ENCODE measurements at places on chromosomes 11 and 22.

DNA sequence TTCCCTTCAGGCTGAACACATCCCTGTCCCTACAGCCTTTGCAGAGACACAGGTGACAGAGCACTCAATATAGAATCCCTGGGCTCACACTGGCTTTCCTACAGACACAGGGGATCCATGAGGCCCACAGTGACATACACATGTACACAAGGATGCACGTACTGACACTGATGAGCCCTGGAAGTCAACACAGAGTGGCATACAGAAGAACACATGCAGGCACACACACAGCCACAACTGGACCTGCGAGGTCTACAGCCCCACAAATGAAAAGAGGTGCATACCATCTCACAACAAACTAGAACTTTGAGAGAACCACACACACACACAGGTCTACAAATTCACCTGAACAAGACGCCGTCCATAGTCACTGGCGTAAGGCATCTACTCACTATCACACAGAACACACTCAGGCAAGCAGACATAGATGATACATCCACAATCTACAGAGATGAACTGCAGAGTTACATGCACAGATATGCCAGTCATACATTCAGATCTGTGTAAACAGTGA is 3.5 kb upstream of the ZNF74 start:
- no peak for DNase-seq
- H3K27ac ChIP-seq, result no peak overlapping the region
- H3K27me3 ChIP-seq, result no peaks in the 10 kb centered on the region

GRCh38 chr22:21101877-21102638 is 56.3 kb downstream of the LRRC74B start:
- H3K27ac ChIP-seq, result no peak overlapping the region
- no peaks in the 10 kb centered on the region for H3K27me3 ChIP-seq
- no peak for DNase-seq
- no peaks in the 10 kb centered on the region for H3K36me3 ChIP-seq
- H3K4me3 ChIP-seq, result no peak overlapping the region
- no peaks in the 10 kb centered on the region for H3K4me1 ChIP-seq

DNA sequence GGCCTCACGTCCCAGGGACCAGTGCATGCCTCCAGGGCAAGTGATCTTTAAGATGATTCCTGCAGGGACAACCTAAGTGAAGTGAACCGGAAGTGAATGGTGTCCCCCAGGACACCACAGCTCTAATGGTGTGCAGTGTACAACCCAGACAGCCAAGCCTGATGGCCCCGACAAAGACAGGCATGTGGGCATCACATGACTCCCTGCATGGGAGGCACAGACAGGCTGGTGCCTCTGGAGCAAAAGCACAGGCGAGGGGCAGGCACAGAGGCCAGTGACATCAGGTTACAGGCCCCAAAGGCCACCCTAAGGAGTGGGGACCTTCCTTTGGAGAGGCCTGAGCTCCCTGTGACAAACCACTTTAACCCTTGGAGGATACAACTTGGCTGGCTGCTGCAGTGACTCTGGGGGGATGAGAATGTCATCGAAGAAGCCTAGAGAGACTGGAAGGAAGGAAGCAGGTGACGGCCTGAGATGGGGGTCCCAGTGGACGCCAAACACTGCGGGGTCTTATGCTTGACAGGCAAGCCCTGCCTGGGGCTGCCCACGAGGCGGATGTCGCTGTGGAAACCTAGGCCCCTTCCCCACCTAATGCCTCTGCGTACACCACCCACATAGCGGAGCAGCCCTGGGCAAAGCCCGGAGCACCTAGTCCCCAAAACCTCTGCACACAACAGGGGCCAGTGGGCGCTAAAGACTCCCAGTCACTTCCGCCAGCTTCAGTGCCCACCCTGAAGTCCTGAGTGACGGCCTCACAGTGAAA is 12.4 kb downstream of the POLR3H start:
- H3K4me1 ChIP-seq, result no peaks in the 10 kb centered on the region
- H3K4me3 ChIP-seq, result no peak overlapping the region
- H3K27ac ChIP-seq, result no peak overlapping the region
- peaks cover 65% of the 10 kb centered on the region for H3K36me3 ChIP-seq
- DNase-seq, result no peak

GRCh38 chr11:28735511-28735910 is 627.3 kb downstream of the METTL15 start:
- no peaks in the 10 kb centered on the region for H3K27me3 ChIP-seq
- H3K4me1 ChIP-seq, result no peaks in the 10 kb centered on the region
- H3K4me3 ChIP-seq, result no peak overlapping the region
- no peak for DNase-seq

DNA sequence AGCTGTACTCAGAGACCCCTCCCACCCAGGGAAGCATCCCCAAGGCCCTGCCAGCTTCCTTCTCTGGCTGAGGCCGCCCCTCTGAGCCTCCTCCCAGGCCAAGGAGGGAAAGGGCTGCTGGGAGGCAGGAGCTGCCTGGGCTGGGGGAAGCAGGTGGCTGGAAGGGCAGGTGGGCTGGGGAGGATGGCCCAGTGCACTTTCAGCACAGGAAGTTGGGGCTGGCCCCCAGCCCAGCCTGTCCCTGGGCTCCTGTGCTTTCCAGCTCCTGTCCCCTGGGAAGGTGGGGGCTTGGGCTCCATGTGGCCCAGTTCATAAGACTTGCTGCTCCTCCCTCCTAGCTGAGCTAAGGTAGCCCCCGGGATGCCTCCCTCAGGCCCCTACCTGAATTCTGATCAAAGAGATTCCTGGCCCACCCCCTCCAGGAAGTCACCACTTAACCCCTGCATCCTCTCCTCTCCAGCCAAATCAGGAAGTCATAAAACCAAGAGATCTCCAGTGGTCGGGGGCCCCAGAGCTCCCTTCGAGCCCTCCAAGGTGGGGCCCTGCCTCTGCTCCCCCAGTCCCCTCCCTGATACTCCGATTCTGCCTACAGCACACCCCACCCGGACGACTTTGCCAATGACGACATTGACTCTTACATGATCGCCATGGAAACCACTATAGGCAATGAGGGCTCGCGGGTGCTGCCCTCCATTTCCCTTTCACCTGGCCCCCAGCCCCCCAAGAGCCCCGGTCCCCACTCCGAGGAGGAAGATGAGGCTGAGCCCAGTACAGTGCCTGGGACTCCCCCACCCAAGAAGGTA is 4.9 kb downstream of the PPP1CA start:
- H3K4me3 ChIP-seq, result no peak overlapping the region
- H3K36me3 ChIP-seq, result peaks cover 43% of the 10 kb centered on the region
- H3K27me3 ChIP-seq, result no peaks in the 10 kb centered on the region
- no peak for DNase-seq

DNA sequence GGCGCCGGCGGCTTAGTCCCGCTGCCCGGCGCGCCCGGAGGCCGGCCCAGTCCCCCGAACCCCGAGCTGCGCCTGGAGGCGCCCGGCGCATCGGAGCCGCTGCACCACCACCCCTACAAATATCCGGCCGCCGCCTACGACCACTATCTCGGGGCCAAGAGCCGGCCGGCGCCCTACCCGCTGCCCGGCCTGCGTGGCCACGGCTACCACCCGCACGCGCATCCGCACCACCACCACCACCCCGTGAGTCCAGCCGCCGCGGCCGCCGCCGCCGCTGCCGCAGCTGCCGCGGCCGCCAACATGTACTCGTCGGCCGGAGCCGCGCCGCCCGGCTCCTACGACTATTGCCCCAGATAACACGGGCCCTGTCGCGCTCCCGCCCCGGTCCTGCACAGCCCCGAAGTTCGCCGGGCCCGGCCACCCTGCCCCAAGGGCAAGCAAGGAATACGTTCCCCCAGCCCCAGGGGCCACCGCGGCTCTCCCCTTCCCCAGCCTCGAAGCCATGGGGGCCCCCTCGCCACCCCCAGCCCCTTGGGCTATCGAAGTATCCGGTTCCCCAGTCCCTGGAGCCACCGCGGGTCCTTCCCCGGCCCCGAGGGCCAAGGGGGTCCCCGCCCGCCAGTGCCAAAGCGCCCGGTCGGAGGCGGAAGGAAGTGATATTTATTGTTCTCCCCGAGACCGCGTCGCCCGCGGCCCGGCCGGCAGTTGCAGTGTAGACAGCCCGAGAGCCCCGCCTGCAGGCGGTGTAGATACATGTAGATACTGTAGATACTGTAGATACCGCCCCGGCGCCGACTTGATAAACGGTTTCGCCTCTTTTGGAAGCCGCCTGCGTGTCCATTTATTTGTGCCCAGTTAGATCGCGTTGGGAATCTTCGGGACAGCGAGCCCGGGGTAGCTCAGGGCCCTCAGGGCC is 6.2 kb downstream of the TBX1 start:
- no peak for DNase-seq
- H3K4me3 ChIP-seq, result peak overlapping the region; percentile 42
- no peaks in the 10 kb centered on the region for H3K36me3 ChIP-seq
- H3K27me3 ChIP-seq, result no peaks in the 10 kb centered on the region
- peaks cover 18% of the 10 kb centered on the region for H3K4me1 ChIP-seq

GRCh38 chr11:93251922-93252321 is 54.1 kb upstream of the SLC36A4 start:
- H3K27me3 ChIP-seq, result no peaks in the 10 kb centered on the region
- no peak for DNase-seq
- no peaks in the 10 kb centered on the region for H3K36me3 ChIP-seq
- no peak overlapping the region for H3K27ac ChIP-seq
- H3K4me1 ChIP-seq, result peaks cover 7% of the 10 kb centered on the region

GRCh38 chr11:126992065-126992803 is 8.3 kb downstream of the KIRREL3 start:
- H3K27me3 ChIP-seq, result peaks cover 35% of the 10 kb centered on the region
- H3K27ac ChIP-seq, result no peak overlapping the region
- H3K36me3 ChIP-seq, result no peaks in the 10 kb centered on the region
- DNase-seq, result no peak
- no peaks in the 10 kb centered on the region for H3K4me1 ChIP-seq
- H3K4me3 ChIP-seq, result no peak overlapping the region

DNA sequence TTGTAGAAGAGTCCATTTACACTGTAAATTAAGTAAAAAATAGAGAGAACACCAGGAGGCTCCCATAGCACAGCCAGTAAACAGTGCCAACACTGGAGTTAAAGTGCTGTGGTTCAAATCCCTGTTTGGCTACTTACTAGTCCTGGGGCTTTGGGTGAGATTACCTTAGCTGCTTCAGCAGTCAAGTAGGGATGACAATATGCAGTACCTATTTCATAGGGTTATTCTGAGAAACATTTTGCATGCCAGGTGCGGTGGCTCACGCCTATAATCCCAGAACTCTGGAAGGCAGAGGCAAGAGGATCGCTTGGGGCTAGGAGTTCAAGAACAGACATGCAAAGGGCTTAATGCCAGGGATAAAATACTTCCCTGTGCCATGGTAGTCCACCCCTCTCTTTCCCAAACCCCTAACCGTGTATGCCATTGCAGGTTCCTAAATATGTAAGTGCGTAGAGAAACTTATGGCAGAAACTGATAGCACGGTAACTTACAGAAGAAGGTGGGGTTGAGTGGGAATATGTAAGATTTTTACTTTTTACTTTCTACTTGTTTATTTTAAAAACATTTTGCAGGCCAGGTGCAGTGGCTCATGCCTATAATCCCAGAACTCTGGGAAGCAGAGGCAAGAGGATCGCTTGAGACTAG is 86.4 kb upstream of the PICALM start:
- no peaks in the 10 kb centered on the region for H3K36me3 ChIP-seq
- no peak for DNase-seq
- H3K27ac ChIP-seq, result no peak overlapping the region
- no peak overlapping the region for H3K4me3 ChIP-seq
- no peaks in the 10 kb centered on the region for H3K4me1 ChIP-seq

DNA sequence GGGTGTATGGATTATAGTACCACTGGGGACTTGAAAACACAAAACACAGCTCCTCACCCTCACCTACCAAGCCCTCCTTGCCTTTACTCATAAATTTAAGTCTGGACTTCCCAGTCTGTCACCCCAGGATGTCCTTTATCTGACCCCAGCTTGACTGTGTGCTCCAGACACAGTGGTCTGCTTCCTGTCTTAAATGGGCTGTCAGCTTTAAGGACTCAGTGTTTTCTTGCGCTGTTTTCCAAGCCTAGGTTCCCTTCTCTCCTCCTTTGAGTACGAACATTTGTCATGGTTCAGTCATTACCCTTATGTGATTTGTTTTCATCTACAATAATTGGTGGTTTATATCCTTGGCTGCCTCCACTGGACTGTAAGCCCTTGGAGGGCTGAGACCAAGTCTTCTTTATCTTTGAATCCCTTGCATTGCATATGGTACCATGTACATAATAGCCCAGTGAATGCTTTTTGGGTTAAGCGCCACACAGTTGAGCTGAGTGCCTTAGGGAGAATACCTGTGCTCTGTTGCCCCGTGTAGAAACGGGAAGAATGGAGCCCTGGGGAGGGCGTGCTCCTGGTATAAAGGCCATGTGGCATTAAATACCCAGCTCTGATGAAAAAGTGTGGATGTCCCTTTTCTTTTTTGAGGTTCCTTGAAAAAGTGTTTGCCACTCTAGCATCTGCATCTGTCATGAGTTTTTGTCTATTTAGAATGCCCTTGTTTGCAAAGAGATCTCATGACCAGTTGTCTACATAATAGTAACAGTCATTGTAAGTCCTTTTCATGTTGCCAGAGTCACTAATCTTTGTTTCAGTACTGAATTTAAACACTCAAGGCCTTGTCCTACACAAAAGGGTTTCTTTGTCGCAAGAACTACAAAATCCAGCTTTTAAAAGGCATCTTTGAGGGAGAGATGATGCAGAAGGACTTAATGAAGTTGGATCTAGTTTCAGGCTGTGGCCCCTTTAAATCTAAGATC is 14.0 kb downstream of the PANX1 start:
- no peaks in the 10 kb centered on the region for H3K4me1 ChIP-seq
- DNase-seq, result no peak
- no peaks in the 10 kb centered on the region for H3K27me3 ChIP-seq
- H3K36me3 ChIP-seq, result no peaks in the 10 kb centered on the region
- no peak overlapping the region for H3K4me3 ChIP-seq
- no peak overlapping the region for H3K27ac ChIP-seq

DNA sequence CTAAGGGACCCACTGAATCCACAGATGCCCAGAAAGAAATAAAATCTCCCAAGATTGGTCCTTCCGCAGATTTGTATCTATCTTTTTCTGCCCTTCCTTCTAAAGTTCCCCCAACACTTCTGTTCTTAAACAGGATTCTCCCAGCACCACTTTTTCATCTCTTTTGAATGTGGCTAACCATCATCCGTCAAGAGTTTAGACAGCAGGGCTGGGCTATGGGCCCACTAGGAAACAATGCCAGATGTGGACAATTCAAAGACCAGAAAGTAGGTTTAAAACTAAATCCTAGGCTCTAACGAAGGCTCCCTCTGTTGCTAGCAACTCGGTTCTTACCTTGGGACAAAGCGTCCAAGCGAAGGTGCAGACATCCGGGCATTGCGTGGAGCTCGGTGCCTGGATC is 100.0 kb downstream of the AMBRA1 start:
- H3K4me3 ChIP-seq, result no peak overlapping the region
- DNase-seq, result no peak
- H3K36me3 ChIP-seq, result peaks cover 20% of the 10 kb centered on the region
- H3K4me1 ChIP-seq, result peaks cover 7% of the 10 kb centered on the region

DNA sequence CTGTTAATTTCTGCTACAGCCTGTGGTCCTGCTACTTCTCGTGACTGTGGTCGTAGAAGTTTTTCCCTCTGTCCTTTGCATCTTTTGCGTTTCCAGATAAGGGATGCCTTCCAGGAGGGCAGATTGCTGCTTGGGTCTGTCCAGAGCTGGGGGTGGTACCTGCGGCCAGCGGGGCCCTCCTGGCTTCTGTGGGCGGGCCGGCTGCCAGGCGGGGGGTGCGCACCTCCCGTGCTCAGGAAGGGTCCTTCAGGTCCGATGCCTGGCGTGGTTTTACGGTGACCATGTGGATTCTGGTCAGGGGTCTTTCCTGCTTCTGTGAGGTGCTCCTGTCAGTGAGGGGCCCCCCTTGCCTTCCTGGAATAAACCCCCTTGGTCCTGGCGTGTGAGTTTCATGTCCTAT is 84.8 kb downstream of the KCNQ1 start:
- peak; percentile 62 for DNase-seq
- H3K27me3 ChIP-seq, result no peaks in the 10 kb centered on the region
- peaks cover 6% of the 10 kb centered on the region for H3K4me1 ChIP-seq

Data from tibial artery (tissue), 4 donors.